Thoracic aorta endothelial cell (primary cell): ENCODE measurements at places on chromosomes 7 and 10. TPM values are rescaled to one million over a fixed set of nuclear protein-coding genes. Genes with fewer than 3 reads are reported as not detected.

Gene ZNF425
- 1.0 and 1.2 TPM in 2 replicates for total RNA-seq

Gene COBL
- not detected in 2 replicates for total RNA-seq

Gene SLC18A3
- total RNA-seq = not detected in 2 replicates

Gene POMZP3
- 10.8 and 15.0 TPM in 2 replicates for total RNA-seq

Gene HYAL4
- total RNA-seq = 0.36 TPM in 1 of 2 replicates, not detected in the other

Gene EBLN1
- not detected in 2 replicates for total RNA-seq

Gene C10orf62
- 0.29 TPM in 1 of 2 replicates, not detected in the other for total RNA-seq

Gene PPP1R3A
- total RNA-seq = not detected in 2 replicates

Gene SH2D4B
- under 0.01 and 0.07 TPM in 2 replicates for total RNA-seq

Gene CUBN
- total RNA-seq = 3.1 and 5.2 TPM in 2 replicates

Gene PRXL2A
- 175 and 196 TPM in 2 replicates for total RNA-seq

Gene MET
- 103 and 151 TPM in 2 replicates for total RNA-seq

Gene GPC2
- total RNA-seq = 3.9 and 4.1 TPM in 2 replicates

Gene PLPP4
- 4.7 and 8.0 TPM in 2 replicates for total RNA-seq

Gene C10orf53
- not detected in 2 replicates for total RNA-seq

Gene ZPBP
- total RNA-seq = not detected in 2 replicates

Gene SEMA3E
- under 0.01 and 0.29 TPM in 2 replicates for total RNA-seq

Gene TRIM50
- not detected in 2 replicates for total RNA-seq

Gene TACC2
- 22.2 and 23.4 TPM in 2 replicates for total RNA-seq

Gene NKX1-2
- total RNA-seq = not detected in 2 replicates

Gene CUZD1
- total RNA-seq = 2.1 TPM in 2 replicates

Gene IGF2BP3
- 196 and 275 TPM in 2 replicates for total RNA-seq

Gene TMEM184A
- total RNA-seq = not detected in 2 replicates

Gene TRPV5
- total RNA-seq = not detected in 2 replicates

Gene GJC3
- total RNA-seq = 0.13 TPM in 1 of 2 replicates, not detected in the other

Gene KIAA1549
- 3.5 and 4.8 TPM in 2 replicates for total RNA-seq

Gene FKBP9
- total RNA-seq = 95.6 and 117 TPM in 2 replicates

Gene GSTO2
- total RNA-seq = 0.53 and 0.65 TPM in 2 replicates

Gene TWIST1
- 2.0 TPM in 1 of 2 replicates, not detected in the other for total RNA-seq

Gene ABCA13
- total RNA-seq = under 0.01 and 0.07 TPM in 2 replicates

Gene VWDE
- under 0.01 and 0.50 TPM in 2 replicates for total RNA-seq

Gene CLDN3
- total RNA-seq = 0.27 and 0.43 TPM in 2 replicates

Gene FOXP2
- 0.40 TPM in 1 of 2 replicates, not detected in the other for total RNA-seq

Gene A1CF
- total RNA-seq = not detected in 2 replicates

Gene HKDC1
- total RNA-seq = 0.93 TPM in 1 of 2 replicates, not detected in the other

Gene MSMB
- not detected in 2 replicates for total RNA-seq

Gene LAMB4
- total RNA-seq = 0.66 and 0.86 TPM in 2 replicates

Gene LRGUK
- total RNA-seq = 0.13 and 0.29 TPM in 2 replicates

Gene ZNF511
- 24.2 and 25.9 TPM in 2 replicates for total RNA-seq
